ENCODE measurements at places on chromosomes 7 and 10.

GRCh38 chr10:33102071-33102470 is 144.0 kb upstream of the ITGB1 start:
- DNase-seq: no peak

DNA sequence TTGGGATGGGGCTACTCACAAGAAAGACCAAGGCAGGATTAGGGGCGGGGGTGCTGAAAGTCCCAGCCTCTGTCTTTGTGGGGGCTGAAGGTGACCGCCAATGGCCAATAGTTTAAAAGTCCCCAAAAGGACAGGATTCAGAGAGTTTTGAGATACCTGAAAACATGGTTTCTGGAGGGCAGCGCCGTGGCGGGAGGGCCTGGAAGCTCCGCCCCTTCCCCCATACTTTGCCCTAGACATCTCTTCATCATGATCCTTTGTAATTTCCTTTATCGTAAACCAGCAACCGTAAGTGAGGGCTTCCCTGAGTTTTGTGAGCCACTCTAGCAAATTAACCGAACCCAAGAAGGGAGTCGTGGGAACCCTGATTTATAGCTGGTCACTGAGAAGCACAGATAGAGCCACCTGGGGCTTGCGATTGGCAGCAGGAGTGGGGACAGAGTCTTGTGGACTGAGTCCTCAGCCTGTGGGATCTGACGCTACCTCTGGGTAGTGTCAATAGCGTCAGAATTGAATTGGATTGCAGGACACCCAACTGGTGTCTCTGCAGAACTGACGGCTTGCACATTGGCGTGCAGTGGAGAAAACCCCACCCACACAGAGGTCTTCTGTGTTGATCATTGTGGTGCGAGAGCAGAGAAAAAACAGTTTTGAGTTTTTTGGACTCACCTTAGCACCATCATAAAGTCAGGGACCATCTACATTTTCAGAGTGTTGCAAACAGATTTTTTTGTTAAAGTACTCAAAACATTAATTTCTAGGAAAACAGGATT is 169.3 kb downstream of the USP6NL start:
- DNase-seq: no peak

GRCh38 chr10:133474027-133474426 is 20.3 kb downstream of the SCART1 start:
- no peak for DNase-seq

DNA sequence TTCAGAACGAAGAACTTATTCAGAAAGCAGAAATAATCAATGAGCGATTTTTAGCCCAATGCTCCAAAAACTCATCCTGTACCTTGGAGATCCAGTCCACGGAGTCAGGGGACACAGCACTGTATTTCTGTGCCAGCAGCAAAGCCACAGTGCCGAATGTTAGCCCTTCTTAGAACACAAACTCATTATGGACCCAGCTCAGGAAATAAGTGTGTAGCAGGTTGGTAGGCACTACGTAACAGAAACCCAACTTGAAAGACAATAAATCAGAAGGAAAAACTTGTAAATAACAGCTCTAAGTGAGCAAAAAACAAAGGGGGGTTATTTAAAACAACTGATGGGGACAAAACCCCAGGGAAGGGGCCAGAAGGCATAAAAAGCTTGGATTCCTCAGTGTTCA is 112.0 kb upstream of the PRSS1 start:
- DNase-seq: no peak

Measured in stimulated activated CD4-positive, alpha-beta T cell treated with anti-CD3 and anti-CD28 coated beads, Interleukin-1b, Interleukin-23, amount 100 ng/mL, for 1 hour (primary cell).